Substantia nigra (tissue), 51 donors: ENCODE measurements at places on chromosomes 7 and 10.

DNA sequence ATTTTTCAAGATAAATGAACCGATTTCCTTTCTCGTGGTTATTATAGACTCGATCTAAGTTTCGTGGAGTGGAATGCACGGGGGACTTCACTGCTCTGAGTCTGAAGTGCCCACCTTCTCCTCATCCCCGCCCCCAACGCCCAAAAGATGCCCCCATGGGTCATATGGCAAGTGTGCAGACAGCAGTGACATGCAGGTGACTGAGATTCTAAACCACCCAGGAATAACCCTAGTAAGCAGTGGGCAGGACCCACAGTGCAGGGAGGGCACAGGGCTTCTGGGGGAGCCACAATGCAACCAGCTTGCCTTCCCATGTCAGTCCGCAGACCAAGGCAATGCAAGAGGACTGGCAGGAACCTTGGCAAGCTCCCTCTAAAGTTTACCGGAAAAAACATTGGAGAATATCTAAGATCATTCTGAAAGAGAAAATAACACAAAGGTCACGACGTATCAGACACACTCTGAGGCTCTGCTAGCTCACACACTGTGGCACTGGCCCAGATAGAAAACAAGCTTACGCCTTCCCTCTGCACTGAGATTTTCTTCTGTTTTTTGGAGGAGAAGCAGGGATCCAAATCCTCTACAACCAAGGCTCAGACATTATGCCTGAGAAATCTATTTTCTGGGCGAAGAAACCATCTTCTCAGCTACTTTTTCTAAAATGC is 239.6 kb downstream of the MAD1L1 start:
- DNase-seq: no peak

DNA sequence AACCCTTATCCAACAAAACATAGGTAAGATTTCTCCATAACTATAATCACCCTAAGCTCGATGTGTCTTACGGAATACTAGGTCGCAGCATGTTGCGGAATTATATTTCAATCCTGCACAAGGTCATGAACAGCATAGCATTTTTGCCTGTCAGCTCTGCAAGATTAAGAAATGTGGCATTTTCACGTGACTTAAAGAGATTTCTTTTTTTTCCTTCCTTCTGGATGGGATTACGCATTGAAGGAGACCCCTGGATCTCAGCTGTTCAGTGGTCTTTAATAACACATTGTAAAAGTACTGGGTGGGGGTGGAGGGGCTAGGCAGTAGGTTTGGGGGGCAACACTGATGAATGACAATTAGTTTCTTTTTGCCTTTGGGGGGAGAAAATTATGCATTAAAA is 106.7 kb downstream of the CUBN start:
- no peak for DNase-seq

- no peak for DNase-seq
These were observed 4.0 kb downstream of the ZC3HAV1 start for GRCh38 chr7:139105484-139105883.

DNA sequence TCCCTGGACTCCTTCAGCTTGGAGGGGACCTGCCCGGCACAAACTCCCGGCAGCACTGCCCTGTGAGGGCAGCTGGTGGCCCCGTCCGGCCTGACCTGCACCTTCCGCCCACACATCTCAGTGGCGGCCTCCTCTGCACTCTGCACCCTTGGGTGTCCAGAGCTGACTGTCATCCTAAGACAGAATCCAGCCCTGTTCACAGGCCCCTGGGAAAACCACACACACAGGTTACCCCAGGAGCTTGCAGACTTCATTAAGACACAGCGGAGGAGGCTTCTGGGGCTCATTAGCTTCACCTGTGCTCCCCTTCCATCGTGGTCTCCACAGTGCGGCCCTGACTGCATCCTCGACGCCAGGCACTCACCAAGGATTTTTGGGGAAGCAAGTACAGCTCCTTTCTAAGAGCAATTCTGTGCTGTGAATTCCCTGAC is 51.5 kb upstream of the SHH start:
- DNase-seq: no peak

GRCh38 chr7:14892961-14893360 is 9.6 kb downstream of the DGKB start:
- DNase-seq: no peak

- no peak for DNase-seq
These were observed 12.4 kb downstream of the RBP3 start for GRCh38 chr10:47360419-47361040.

- no peak for DNase-seq
These were observed 139.8 kb upstream of the TNS3 start for GRCh38 chr7:47721670-47722069.

GRCh38 chr10:131948501-131948900 is 33.2 kb downstream of the BNIP3 start:
- DNase-seq: no peak

DNA sequence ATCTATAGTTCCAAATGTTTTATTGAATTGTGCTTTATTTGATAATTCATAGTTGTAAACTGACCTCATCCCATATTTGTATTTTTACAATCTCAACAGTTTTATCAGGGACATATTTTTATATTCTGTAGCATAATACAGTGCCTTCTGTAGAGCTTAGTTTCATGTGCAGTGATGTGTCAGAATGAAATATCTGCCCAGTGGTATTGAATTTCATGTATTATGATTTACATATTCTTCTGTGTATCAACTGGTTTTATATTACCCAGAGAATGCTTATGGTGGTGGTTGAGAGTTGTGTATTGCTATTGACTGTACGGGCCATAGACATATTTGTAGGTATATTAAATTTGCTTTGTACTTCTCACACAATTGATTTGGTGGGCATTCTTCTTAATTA is 89.9 kb downstream of the KAT6B start:
- no peak for DNase-seq

DNA sequence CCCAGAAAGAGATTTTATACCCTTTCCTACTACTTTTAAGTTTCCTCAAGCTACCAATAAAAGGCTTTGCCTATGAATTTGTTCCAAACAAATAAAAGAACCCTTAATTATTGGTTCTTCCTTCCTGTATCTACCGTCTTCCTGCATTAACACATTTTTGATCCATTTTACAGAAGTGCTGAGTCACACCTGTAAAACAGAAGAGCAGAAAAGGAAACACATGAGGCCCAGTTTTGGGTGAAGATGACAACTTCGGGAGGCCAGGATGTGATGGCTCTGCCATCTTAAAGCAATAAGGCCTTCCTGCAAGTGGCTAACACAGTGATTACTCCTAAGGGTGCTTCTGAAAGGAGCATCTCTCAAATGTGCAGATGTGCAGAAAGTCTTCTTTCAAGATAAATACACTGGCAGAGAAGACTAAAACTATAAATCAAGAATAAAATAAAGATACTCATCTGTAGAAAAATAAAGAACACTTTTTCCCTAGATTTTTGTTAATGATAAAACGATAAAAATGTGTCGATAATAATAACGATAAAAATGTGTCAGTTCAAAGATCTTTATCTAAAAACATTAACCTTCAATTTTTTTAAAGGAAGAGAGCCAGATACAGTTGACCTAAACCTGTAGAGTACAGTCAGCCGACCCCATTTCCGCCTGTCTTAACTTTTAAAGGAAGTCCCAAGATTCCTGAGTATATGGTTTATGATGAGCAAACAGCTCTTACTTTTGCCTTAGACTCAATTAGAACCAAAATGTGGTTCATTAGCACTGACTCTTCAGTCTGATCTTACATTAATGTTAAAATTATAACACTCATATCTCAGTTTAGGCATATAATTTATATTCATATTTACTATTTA is 108.6 kb downstream of the UBE2H start:
- no peak for DNase-seq

DNA sequence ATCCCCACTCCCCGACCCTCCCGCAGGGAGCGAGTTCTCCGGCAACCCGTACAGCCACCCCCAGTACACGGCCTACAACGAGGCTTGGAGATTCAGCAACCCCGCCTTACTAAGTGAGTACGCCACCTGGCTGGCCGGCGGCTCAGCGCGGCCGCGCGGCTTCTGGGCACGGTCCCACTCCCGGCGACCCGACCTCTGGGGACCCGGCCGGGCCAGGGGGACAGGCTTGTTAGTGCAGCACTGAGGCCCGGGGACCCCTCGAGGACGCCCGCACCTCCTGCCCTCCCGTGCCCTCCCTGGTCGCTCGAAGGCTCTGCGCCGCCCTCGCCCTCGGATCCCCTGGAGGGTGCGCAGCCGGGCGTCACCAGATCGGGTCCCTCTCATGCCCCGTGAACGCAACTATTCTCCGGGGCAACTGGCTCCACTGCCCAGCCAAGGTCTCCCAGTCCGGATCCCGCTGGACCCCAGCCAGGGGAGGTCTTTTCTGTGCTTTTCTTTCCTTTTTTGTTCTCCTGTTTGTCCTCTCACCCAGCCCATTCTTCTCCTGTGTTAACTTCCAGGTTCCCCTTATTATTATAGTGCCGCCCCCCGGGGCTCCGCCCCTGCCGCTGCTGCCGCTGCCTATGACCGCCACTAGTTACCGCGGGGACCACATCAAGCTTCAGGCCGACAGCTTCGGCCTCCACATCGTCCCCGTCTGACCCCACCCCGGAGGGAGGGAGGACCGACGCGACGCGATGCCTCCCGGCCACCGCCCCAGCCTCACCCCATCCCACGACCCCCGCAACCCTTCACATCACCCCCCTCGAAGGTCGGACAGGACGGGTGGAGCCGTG is 81.8 kb downstream of the PAX2 start:
- DNase-seq: no peak

DNA sequence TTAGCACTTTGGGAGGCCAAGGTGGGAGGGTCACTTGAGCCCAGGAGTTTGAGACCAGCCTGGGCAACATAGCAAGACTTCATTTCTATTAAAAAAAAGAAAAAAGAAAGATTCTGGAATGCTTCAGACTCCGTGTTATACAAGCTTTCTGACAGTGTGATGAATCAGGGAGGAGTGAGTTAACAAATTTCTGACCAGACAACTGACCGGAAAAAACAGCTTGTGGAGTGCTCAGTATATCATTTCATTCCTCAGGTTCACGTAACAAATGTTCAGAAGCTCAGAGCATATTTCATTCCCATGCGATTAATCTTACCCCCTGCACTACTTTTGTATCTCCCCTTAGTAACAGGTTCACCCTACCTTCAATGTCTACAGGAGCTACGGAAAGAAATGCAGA is 28.6 kb upstream of the TNPO3 start:
- no peak for DNase-seq

- DNase-seq: no peak
These were observed 109.5 kb upstream of the HABP2 start for GRCh38 chr10:113443141-113443925.

DNA sequence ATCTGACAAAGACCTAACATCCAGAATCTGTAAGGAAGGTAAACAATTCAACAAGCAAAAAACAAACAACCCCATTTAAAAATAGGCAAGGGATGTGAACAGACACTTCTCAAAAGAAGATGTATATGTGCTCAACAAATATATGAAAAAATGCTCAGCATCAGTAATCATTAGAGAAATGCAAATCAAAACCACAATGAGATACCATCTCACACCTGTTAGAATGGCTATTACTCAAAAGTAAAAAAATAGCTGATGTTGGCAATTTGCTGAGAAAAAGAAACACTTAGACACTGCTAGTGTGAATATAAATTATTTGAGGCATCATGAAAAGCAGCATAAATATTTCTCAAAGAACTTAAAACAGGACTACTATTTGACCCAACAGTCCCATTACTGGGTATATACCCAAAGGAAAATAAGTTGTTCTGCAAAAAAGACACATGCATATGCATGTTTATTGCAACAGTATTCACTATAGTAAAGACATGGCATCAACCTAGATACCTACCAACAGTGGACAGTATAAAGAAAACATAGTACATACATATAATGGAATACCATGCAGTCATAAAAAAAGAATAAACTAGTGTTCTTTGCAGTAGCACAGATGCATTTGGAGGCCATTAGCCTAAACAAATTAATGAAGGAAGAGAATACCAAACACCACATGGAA is 980.1 kb downstream of the KCNMA1 start:
- no peak for DNase-seq

- DNase-seq: no peak
These were observed 33.5 kb upstream of the TTYH3 start for GRCh38 chr7:2598154-2598823.

DNA sequence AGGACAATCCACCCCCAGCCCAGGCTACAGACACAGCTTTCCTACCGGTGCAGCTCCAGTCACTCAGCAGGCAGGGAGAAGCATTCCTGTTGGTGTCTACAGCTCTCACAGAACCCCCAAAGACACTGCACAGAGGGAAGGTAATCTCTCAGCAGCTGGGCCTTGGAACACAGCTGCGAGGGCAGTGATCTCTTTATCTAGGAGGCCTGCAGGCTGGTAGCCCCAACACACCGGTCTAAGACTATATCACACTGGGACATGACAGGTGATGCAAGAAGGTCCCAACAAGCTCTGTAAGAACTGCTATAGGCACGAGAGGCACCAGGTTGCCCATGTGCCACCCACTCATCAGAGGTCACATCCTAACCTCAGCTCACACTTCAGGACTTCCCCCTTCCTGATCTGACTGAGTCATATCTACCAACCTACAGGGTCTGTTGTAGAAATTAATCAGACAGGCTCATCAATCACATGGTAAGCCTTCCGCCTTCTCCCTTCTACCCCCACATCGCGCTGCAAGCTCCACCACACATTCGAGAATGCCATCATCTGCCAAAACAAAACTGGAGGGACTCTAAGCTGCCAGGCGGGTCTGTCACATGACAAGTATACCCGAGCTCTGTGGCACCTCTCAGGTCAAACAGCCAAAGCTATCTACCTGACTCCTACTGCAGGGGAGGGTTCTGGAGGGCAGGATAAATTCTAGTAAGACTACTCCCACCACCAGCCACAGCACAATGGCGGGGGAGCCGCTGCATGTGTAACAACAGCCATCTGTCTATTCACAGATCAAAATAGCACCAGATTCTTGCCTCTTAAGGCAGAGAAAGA is 26.1 kb downstream of the FAM53B start:
- no peak for DNase-seq

DNA sequence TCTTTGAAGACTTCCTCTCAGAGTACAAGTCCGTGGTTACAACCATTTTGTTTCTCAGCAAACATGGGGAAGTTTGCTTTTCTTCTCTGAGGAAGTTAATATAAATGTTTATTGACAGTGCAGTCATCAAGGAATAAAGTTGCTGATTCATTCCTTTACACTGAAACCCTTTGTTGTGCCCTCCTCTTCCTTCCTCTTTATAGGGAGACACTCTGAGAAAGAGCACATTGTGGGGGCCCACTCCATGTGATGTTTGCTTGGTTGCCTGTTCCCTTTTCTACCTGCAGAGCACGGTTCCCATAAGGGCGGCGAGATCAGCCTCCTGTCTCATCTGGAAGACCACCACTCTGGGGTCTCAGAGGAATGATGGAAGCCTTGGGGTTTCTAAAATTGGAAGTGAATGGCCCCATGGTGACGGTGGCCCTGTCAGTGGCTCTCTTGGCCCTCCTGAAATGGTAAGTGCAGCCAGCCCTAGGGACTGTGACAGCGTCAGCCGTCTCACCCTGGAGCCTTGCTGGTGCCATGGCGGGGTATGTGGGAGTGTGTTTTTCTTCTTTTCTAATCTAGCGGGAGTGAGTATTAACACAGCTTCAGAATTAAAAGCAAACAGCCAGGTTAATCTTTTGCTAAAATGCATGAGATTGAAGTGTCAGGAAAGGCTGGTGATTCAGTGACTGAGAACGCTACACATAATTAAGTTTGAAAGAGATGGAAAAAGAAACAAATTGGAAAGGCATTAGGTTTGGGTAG is at the start of gene TBXAS1:
TBXAS1 (plus strand) TSS at position 240 of the 750 bp plus-strand sequence; CDS start at position 367, 127 bp downstream.
- DNase-seq: peak; percentile 16
